GM19239 (cell line): ENCODE measurements at places on chromosomes 1 and 21.
A peak's percentile ranks its signal among the peaks of the same experiment; 100 is the strongest.

DNA sequence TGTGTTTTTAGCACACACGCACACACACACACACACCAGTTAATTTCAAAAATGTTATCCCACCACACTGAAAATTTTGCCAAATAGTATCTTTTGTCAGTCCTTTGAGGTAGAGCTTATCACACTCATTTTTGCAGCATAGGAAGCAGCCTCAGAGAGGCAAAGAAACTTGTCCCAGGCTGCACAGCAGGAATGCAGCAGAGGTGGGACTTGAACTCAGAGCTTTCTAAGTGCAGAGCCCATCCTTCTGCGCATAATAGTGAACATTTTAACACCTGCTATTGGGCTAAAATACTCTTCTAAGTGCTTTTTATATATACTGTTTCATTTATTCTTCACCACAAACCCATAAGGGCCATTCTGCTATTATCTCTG is 15.0 kb downstream of the FHAD1 start:
- DNase-seq, result no peak

- no peak for DNase-seq
Observed at GRCh38 chr1:93925206-93925605, 16.0 kb upstream of the GCLM start.

DNA sequence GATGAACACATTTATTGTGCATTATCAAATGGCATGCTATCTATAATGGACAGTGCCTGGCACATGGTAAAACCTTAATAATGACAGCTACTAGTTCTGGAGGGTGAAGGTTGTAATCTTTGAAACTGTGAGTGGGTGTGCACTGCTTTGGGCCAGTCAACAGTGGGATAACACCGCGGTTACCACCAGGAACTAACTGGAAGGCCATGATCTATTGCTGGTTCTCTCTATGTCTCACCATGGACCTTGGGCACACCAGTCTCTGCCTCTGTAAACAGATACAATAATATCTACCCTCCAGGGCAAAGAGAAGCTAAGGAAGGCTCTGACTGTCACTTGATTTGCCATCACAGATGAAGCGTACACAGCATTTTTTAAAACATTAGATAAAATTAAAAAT is 198.6 kb upstream of the ESRRG start:
- DNase-seq, result no peak

GRCh38 chr1:147777694-147778093 is 17.3 kb upstream of the GJA5 start:
- DNase-seq, result no peak

- peak; percentile 34 for DNase-seq
Observed at GRCh38 chr1:61318319-61319125, 236.2 kb downstream of the NFIA start.

- DNase-seq, result no peak
Observed at GRCh38 chr21:24076179-24076578, 1531.1 kb downstream of the MRPL39 start.

GRCh38 chr21:30072496-30072895 is 94.1 kb downstream of the CLDN17 start:
- no peak for DNase-seq

- DNase-seq, result no peak
Observed at GRCh38 chr1:180976732-180977357, 45.8 kb downstream of the STX6 start.

GRCh38 chr1:38194472-38194871 is 147.9 kb upstream of the POU3F1 start:
- no peak for DNase-seq

DNA sequence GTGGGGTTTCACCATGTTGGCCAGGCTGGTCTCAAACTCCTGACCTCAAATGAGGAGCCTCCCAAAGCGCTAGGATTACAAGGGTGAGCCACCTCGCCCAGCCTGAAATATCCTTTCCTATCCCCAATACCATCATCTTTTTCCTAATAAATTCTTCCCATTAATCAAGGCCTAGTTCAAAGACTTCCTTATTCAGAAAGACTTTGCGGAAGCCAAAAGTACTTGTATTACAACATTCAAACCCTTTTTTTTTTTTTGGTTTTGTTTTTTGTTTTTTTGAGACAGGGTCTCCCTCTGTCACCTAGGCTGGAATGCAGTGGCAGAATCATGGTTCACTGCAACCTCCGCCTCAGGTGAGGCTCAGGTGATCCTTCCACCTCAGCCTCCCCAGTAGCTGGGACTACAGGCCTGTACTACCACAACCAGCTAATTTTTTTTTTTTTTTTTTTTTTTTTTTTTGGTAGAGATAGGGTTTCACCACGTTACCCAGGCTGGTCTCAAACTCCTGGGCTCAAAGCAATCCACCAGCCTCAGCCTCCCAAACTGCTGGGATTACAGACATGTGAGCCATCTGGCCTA is 7.6 kb downstream of the SLC19A2 start:
- no peak for DNase-seq

GRCh38 chr1:46642115-46642680 is 25.6 kb upstream of the MOB3C start:
- DNase-seq, result no peak

DNA sequence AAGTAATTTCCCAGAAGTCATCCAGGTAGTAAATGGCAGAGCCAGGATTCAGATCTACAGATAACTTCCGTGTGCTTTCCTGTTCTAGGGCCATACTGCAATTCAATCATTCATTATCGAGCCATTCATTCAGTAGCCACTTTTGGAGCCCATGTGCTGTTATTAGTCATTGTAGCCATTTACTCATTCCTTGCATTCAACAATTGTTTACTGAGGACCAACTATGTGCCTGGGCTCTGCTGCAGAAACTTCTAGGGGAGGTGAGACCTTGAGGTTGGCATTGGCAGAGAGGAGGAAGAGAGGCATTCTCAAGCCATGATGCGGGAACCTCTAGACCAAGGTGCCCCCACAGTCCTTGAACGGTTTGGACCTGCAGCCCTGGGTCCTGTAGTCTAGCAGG is 27.9 kb downstream of the EPHB2 start:
- DNase-seq, result no peak

DNA sequence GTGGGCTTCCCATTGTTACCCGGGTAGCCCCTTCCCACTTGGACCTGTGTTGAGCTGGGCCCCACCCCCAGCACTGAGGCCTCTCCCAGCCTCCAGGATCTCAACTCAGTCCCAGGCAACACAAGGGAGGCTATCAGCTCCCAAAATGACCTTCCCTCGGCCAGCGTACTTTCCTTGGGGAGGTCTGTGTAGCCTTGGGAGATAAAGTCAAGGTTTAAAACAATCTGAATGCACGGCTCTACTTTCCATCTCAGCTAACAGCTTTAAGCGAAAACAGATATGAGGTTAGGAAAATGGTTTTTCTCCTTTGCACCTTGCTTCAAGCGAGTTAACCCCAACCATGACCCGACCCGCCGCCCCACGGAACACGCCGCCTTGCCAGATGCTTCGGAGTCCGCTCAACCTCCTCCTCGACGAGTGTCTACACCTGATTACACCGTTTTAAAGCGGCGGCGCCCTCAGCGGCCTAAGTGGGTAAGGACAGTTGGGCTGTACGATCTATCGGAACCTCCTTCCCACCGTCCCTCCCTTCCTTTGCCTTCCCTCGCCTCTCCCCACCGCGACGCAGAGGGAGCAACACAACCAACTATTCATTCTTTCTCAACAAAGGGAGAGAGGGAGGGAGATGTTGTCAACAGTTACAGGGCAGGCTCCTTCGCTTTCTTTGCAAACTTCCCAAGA is 1.1 kb downstream of the BCAR3 start:
- DNase-seq, result peak; percentile 71

DNA sequence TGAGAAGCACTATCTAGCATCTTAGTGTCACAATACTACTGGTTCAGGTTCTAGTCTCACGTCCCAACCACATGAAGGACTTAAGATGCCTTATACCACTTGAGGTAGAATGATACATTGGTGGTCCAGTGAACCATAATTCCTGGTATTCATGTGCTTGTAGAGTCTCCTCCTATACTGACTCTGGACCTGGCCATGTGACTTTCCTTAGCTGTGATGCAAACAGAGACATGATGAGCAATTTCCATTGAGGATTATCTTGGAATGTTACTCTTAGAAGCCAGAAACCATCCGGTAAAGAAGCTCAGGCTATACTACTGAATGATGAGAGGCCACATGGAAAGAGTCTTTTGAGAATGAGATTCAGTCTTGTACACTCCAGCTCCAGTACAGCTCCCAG is 105.7 kb downstream of the NME7 start:
- DNase-seq, result no peak

DNA sequence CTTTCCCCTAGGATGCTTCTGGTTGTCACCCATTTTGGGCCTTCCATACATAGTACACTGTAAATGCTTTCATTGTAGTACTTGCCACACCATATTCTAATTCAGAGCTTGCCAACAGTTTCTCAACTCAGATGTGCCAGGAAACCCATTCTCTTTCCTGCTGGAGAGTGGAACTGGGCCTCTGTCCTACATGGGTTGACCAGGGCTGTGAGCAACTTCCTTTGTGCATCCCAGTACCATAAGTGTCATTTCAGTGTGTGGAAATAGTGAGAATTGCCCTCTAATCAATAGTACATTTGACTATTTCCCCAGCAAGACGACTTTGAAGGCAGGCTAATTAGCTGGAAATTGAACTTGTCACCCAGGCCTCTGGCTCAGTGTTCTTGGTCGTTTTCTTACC is 74.8 kb downstream of the MTR start:
- no peak for DNase-seq

- no peak for DNase-seq
Observed at GRCh38 chr1:46341222-46342083, 846 bp downstream of the NSUN4 start.

DNA sequence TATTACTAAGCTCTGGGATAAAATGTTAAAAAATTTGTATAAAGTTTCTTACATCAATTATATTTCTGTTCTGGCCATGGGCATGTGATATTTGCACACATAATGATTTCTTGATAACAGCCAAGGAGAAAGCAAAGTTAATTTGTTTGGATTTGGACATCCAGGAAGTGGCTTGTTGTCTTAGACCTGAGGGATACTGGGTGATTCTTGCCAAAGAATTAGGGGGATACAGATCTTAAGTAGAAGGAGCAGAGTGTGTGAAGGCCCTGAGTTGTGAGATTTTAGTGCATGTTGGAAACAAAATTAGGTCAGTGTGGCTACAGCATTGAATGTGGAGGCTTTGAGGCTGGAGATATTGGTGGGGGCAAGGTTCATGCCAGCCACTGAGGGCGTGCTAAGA is 65.6 kb downstream of the NCAM2 start:
- DNase-seq, result no peak

DNA sequence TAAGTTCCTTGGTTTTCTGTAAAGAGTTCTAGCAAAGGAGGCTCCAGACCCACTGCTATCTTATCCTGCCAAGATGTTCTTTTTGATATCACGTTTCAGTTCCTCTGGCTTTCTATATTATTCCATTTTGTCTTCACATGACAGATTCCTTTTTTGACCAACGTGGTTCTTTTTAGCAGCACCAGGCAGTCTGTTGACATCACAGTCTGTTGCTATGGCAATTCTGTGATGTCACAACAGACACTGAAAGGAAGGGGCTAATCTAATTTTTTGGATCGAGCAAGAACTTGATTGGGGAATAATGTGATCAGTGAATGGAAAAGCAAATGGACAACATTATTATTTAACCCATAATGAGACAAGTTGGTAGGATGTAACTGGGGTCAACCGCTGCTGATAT is 64.5 kb upstream of the GOLT1A start:
- no peak for DNase-seq

GRCh38 chr21:25845729-25846256 is 111.0 kb downstream of the GABPA start:
- no peak for DNase-seq

DNA sequence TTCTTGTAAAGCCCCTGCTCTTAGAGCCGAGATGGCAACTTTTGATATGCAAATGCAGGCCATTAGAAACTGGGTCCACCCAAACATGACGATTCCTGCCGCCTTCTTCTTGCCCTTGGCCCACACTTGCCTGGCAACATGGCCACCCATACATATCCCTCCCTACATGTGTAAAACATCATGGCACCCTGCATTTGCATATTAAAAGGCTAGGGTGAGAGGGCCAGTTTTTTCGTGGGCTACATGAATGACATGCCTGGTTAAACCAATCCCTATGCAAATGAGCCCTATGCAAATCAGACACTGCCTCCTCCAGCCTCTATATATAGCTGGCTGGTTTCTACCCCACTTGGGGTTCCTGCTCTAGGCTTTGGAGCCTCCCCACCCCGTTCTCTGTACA is 18.8 kb downstream of the PLA2G2A start:
- DNase-seq, result no peak

GRCh38 chr21:27690426-27690825 is 723.5 kb upstream of the ADAMTS5 start:
- DNase-seq, result no peak

DNA sequence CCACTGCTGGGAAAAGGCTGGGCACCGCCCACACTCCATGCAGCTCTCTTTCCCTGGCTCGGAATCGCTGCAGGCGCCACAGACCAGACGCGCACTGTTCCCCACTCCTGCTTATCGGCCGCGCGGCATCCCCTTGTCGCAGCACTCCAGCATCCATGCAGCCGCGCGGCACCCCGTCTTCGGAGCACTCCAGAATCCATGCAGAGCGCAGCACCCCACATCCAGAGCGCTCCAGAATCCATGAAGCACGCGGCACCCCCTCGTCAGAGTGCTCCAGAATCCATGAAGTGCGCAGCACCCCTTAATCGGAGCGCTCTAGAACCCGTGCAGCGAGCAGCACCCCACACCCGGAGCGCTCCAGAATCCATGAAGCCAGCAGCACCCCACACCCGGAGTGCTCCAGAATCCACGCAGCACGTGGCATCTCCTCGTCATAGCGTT is 9.5 kb downstream of the TFF3 start:
- DNase-seq, result no peak

DNA sequence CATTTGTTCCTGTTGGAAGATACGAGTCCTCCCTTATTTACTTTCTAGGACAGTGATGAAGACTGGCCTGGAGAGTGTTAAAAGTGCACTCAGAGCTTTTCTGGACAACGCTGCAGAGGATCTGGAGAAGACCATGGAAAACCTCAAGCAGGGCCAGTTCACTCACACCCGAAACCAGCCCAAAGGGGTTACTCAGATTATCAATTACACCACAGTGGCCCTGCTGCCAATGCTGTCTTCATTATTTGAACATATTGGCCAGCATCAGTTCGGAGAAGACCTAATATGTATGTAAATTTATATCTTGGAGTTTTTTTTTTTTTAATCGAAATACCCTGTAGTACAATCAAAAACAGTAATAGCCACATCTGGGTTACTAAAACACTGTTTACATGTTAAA is 190.5 kb downstream of the ZP4 start:
- no peak for DNase-seq

DNA sequence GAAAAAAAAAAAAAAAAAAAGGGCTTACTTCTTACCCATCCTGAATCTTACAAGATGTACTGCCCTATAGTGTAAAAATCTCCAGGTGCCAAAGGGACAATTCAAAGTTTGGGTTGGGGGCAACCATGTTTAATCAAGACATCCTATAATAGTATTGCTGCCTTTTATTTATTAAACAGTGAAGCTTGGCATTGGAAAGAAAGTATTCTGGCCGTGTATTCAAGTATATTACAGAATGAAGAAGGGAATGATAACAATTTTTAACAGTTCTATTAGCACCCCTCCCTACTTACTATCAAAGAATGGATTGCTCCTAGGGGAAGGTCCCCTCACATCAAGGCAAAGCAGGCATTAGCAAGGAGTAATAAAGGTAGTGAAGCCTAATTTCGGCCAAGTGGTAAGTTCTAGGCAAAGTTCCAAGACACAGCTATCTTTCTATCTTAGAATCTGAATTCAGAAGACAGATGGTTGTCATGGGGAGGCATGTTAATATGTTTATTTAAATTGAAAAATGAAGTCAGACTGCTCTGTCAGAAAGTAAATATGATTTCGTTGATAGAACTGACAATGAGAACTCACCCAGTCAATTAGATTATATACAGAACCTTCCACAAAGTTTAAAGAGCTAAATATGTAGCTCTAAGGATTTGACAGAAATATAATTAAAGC is 24.6 kb downstream of the ST7L start:
- no peak for DNase-seq

- no peak for DNase-seq
Observed at GRCh38 chr1:30704271-30704670, 19.1 kb downstream of the MATN1 start.
